ENCODE measurements at places on chromosomes 11 and 22.
A peak's percentile ranks its signal among the peaks of the same experiment; 100 is the strongest.

GRCh38 chr11:94746721-94747120 is 21.4 kb upstream of the AMOTL1 start:
- DNase-seq: no peak

DNA sequence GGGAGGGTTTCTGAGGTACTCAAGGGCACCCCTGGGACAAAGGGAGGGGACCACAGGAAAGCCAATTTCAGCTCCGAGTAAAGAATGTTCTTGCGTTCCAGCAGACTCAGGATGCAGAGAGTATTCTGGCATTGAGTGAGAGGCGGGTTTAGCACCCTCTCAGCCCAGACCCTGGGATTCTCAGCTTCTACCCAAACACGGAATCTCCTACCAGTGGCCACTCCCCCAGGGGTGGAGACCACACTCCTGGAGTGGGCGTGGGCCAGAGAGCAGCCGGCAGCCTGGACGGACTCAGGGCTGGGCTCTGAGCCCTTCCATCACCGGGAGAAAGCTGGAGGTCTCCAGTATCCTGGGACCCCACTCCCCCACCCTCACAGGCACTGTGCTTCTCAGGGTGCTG is 26.1 kb upstream of the TTLL12 start:
- no peak for DNase-seq

- DNase-seq: no peak
These were observed 34.4 kb downstream of the TNRC6B start for GRCh38 chr22:40212121-40212520.

DNA sequence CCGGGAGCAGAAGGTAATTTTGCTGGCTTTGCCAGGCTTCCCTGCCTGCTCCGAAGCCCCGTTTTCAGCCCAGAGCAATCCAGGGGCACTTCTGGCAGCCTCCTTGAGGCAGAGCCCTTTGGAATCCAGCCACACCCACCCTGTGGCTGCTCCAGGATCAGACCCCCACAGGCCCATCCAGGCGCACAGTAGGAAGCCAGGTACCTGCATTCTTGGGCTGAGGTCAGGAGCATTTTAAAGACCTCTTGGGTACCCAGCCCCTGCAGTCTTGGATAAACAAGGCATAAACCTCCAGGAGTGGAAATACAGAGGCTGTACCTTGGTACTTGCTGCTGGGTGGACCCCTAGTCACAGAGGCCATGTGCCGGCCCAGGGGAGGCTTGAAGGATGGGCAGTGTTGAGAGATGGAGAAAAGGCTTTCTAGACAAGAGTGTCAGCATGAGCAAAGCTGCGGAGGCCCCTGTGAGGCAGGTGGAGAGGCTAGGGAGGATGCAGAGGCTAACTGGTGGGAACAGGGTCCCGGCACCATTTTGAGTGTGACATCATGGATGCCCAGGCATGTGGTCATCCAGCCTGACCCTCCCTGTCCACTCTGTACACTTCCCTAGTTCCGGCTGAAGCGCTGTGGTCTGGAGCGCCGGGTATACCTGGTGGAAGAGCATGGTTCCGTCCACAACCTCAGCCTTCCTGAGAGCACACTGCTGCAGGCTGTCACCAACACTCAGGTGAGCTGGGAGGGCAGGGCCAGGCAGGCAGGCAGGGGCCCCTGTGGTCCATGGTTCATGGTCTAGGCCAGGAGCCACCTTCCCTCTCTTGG is 3.9 kb downstream of the MUS81 start:
- DNase-seq: no peak

GRCh38 chr11:12725055-12725862 is 51.0 kb downstream of the TEAD1 start:
- DNase-seq: no peak

DNA sequence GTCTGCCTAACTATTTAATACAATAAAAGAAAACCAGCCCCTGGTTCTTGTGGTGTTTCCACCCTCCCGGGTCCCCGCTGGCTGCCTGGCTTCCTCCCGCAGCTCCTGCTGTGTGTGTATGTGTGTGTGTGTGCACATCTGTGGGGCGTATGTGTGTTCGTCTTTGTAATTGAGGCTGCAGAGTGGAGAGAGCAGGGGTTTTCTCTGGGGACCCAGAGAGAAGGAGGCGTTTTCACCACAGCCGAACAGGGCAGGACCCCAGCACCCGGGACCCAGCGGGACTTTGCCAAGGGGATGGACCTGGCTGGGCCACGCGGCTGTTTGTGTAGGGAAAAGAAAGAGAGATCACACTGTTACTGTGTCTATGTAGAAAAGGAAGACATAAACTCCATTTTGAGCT is 42.7 kb downstream of the IGLL1 start:
- no peak for DNase-seq

DNA sequence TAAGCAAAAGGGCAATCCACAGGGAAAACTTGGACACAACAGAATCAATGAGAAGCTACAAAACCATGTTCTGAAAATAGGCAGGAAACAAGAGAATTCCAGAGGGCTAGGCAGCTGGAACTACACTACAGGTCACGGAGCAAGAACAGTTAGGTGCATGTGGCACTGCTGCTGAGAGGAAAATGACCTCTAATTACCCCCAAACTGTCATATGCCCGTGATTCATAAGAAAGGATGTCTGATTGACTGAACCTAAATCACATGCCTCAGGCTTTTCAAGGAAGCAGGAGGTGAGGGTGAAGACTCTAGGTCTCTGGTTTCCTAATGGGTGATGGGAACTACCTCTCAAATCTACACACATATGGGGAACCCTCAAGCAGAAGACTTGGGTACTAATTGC is 17.9 kb upstream of the RRAS2 start:
- DNase-seq: no peak

- DNase-seq: no peak
These were observed 5.9 kb upstream of the BDNF start for GRCh38 chr11:27705873-27706820.

- DNase-seq: no peak
These were observed 35.6 kb upstream of the CDON start for GRCh38 chr11:126098204-126098769.

DNA sequence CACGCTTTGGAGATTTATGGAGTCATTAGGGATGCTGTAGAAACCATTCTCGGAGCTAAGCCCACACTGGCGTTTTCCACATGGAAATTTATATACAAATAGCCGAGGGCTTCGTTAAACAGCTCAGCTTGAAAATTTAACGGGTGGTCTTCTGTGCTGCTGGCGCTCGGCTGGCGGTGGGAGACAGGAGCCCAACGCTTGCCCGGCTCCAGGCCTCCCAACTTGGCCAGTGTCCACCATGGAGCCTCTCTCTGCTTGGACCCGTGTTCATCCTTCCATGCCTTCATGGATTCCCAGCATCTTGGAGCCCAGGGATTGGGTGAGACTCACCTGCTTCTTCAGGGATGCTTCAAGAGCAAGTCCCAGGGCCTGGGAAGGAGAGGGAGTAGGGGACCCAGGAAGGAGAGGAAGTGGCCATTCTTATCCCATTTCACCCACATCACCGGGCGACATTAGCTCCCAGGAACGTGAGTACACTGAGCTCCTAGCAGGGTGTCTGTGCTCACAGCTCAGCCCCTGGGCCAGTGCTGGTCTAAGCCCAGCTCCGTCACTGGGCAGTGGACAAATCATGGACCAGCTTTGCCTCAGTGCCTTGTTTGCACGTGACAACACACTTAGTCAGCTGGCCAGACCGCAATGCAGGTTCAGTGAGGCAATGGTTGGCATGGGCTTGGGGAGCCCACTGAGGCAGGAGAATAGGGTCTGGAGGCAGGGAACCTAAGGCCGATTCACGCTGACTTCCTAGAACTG is 944.3 kb downstream of the BRD1 start:
- no peak for DNase-seq

DNA sequence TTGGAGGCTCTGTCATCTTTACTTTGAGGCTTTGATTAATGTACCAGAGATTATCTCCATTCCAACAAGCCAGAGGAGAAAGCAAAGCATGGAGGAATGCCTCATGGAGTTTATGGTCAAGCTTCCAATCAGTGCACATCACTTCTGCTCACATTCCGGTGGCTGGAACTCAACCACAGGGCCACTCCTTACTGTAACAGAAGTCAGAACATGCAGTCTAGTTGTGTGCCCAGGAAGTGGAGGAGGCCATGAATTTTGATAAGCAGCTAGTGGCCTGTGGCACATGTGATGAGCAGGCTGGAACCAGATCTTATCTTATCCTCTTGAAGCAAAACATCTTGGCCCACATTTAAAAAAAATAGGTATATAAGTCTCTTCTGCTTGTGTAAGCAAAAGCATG is 258.9 kb upstream of the ARHGAP20 start:
- DNase-seq: no peak

DNA sequence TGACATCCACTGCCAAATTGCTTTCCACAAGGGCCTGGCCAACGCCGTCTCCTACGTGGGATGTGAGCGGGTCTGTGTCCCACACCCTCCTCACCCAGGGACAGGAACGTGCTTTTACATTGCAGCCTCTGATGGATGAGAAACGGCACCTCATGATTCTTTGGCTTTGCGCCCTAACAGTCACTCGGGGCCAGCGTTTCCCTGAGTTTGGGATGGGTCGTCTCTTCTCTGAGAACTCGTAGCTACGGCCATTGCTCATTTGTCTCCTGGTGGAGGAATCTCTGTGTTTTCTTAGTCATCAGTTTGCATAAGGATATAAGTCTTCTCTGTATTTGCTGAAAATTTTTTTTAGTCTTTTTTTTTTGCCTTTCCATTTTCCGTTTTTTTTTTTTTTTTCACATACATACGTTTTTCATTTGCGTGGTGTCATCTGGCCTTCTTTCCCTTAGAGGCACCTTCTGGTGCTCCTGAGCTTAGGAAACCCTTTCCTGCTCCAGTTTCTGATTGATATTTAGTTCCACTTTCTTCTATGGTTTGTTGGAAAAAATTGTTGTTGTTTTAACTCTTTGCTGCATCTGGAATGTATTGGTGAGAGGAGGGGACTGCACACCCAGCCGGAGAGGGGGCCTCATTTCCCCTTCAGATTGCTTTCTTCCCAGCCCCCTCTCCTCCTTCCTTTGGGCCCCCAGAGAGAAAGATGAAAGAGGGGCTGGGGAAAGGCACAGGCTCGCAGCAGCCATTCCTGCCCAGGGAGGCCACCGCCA is 12.0 kb downstream of the TNNT3 start:
- no peak for DNase-seq

GRCh38 chr11:130278745-130279144 is 36.0 kb downstream of the ZBTB44 start:
- peak; percentile 5 for DNase-seq

DNA sequence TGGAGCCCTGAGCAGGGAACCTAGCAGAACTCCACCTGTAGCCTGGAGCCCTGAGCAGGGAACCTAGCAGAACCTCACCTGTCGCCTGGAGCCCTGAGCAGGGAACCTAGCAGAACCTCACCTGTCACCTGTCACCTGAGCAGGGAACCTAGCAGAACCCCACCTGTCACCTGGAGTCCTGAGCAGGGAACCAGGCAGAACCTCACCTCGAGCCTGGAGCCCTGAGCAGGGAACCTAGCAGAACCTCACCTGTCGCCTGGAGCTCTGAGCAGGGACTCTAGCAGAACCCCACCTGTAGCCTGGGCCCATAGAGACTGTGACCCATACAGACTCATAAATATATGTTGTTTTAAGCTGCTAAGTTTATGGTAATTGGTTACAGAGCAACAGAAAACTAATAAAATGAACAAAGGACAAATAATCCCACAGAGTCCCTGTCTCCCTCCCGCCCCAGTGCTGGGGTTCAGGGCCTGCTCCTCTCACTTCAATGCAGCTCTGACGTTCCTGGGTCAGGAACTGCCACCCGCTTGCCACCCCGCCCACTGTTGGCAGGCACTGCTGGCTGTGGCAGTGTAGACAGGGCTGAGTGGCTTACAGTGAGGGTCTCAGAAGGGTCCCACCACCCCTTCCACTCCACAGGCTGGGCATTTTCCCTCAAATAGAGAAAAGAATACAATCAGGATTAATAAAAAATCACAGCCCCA is 259.1 kb downstream of the TBC1D22A start:
- no peak for DNase-seq

DNA sequence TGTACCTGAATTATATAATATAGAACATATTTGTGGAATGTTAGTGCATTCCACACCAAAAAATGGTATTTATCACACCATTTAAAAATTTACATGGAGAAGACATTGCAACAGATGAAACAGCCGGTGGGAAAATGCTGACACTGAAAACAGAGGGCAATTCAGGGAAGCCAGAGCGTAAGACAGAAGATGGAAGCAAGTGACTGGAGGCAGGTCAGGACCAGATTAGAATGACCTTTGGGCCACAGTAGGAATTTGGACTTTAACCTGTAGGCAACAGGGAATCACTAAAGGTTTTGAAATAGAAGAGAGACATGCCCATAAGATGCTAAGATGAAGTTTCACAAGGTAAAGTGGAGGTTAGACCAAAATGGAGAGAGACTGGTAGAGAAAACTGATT is 60.5 kb downstream of the METTL15 start:
- DNase-seq: no peak

DNA sequence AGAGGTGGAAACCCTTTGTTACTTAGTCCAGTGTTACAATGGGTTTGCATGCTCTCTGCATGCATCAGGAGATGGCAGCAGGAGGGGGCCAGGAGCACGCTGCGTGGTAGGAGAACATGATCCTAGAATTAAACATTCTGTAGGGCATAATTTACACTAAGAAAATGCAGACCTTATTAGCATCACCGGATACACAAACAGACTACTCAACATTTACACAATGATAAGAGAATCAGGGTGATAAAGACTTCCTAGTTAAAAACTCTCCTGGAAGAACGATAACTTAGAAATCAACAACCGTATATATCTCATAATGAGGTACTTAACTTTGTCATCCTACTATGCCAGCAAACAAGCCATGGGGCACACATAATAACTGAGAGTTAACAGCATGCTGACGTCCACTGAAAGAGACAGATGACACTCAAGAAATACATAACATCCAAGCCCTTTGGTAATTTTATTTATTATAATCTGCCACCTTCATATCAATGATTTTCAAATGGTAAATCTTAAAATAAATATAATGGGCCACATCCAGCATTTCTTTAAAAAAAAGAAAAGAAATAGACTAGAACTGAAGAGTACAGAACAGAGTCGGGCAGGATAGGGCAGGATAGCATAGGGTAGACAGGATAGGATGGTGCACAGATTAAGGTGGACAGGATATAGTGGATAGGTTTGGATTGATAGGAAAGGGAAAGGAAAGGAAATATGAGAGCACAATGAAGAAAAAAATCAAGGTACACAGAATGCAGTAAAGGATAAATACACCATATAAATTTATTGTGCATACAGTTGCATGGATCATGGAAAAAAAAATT is 27.5 kb downstream of the CADM1 start:
- no peak for DNase-seq

Measured in HTR-8/SVneo (cell line).